ENCODE measurements at places on chromosomes 6 and 20. TPM values are rescaled to one million over a fixed set of nuclear protein-coding genes. Genes with fewer than 3 reads are reported as not detected.

DNA sequence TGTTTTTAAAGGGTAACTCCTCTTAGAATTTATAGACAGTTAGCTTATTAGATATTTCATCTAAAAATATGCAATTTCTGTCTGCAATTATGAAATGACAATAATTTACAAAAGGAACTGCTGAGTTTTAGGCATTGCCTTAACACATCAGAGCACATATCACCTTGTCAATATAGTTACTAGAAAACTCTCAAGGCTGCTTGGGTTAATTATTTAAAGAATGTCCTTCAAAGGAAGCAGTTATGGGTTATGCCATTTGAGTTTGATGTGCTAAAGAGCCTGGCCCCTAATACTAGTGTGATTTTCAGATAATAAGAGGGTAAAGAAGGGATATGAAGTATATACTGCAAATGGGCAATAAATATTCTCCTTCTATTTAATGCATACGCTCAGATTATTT lies 192.5 kb downstream of the EPHA7 start:
- no peak for DNase-seq

DNA sequence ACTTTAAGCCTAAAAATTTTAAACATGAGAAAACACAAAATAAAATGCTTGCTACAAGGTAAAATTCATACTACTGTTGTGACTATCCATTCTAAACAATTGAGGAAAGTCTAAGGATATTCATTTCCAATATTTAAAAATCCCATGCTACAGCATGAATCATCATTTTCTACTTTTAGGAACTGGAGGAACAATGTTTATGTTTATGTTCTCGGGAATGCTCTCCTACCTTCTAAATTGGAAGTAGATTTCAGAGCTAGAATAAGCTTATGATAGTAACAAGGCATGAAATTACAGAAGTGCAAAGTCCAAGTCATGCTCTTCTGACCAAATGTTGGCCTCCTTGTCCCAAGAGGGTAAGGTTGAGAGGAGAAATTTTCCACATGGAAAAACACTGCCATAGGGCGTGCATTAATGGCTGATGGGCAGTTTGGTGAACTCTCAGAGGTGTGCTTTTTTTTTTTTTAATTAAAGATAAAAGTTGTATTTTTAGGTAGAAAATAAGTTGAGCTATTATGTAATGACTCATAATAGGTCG lies 6.0 kb upstream of the MYLK4 start:
- no peak for DNase-seq

DNA sequence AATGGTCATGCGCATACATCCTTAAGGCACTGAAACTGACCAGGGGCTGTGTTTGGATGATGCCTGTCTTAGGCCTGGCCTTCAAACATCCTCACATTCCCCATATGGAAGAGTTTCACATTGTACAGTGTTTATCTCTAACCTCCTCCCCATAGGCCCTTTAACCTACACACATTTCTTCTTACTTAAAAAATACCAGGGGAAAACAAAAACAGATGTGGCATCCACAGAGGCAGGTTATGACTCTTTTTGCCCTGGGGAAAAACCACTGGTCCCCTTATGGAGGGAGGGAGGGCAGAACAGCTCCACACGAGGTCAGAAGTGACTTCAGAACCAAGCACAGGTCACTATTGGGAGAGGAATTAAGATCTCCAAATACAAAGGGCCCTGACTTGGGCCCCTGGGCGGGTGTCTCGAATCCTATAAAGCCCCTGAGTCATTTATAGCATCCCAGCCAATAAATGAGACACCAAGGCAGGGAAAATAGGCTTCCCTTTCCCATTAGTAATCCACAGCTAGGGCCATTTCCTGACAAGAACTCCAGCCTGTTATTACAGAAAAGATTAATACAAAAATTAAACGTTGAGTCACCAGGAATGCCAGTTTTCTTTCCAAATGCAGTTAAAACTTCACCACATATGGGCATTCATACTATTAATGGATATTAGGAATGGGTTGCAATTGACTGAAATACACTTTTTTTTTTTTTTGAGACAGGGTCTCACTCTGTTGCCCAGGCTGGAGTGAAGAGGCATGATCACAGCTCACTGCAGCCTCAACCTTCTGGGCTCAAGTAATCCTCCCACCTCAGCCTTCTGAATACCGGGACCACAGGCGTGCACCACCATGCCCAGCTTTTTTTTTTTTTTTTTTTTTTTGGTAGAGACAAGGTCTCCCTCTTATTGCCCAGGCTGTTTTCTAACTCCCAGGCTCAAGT lies 107.2 kb downstream of the ATP9A start:
- DNase-seq, result no peak

- no peak for DNase-seq
These were observed 161.0 kb downstream of the KHDC1L start for GRCh38 chr6:73064266-73064665.

DNA sequence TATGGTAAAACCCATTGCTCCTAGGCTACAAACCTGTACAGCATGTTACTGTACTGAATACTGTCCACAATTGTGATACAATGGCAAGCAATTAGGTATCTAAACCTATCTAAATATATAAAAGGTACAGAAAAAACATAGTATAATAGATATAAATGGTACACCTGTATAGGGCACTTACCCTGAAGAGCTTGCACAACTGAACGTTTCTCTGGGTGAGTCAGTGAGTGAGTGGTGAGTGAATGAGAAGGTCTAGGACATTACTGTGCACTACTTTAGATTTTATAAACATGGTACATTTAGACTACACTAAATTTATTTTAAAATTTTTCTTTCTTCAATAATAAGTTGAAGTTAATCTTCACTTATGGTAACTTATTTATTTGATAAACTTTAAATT lies 119.9 kb upstream of the CEP85L start:
- no peak for DNase-seq

DNA sequence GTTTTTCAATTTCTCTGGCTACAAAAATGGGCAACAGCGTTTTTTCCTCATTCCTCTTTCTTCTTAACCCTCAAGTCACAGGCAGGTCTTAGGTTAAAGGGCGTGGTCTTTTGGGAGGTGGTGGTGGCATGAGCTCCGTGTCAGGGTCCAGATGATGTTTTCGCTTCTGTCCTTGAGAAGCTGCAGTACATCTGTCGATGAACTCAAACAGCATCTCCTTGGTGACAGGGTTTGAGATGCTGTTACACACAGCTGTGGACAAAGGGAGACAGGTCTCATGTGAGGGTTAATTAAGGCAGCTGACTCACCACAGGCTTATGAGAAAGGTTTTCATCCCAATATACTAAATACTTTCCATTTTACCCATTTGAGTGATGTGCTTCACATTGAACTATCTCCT lies 350.8 kb downstream of the RNGTT start:
- no peak for DNase-seq

GRCh38 chr6:40399888-40400457 lies 187.2 kb downstream of the LRFN2 start:
- no peak for DNase-seq

- no peak for DNase-seq
These were observed 109.6 kb downstream of the SCAF8 start for GRCh38 chr6:154842833-154843232.

DNA sequence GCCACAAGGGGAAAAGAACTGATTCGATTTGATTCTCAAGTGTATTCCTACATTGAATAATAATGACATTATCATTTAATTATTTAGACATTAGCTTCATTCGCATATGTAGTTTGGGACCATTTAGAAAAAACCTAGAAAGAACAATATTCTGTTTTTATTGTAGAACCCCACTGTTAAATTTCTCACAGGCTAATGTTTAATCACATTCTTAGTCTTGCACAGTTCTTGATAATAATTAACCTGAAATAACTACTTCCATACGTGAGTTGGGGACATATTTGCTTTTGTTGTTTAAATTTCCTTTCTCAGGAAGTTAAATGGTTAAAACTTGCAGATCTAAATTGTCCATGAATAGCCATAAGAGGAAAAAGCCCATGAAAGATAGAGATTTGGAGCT lies 275.2 kb downstream of the TFAP2B start:
- DNase-seq, result no peak

- DNase-seq, result no peak
These were observed 38.5 kb downstream of the KCNQ2 start for GRCh38 chr20:63433756-63434531.

- DNase-seq, result no peak
These were observed 220.5 kb upstream of the PMEPA1 start for GRCh38 chr20:57930351-57930750.

GRCh38 chr20:14142964-14143627 lies 147.8 kb downstream of the MACROD2 start:
- no peak for DNase-seq

- no peak for DNase-seq
These were observed 1.9 kb downstream of the EDN1 start for GRCh38 chr6:12291839-12292604.

DNA sequence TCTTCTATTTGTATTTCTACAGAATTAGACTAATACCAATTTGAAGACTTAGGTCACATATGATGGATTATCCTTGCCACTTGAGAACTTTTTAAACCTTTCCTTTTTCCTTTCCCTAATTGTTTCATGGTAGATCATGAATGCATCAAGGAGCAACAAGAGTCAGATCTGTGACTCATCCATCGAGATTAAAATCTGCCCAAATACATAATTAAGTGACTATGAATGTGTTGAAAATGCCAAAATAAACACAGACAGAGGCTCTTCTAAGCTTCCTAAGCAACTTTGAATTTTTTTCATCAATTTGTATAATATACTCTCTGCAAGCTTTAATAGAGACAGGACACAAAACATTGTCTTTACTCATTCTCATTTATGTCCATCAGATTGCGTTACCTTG lies 23.5 kb upstream of the HTR1E start:
- DNase-seq, result no peak

DNA sequence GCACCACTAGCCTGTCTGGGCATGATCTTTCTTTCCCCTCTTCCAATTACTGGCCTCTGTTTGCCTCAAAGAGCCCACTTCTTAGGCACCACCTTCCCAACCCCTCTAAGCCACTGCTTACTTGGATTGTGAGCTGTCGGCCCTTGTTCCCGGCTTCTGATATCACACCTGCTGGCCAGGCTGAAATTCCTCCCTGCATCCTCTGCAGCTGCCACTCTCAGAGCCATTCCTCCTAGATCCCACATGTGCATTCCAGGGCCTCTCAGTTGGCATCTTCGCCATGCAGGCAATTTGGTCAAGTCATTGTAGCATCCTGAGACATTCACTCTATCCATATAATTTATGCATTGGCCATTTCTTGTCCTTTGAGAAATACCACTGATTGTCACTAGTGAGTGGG lies 135.9 kb downstream of the OLIG3 start:
- no peak for DNase-seq

DNA sequence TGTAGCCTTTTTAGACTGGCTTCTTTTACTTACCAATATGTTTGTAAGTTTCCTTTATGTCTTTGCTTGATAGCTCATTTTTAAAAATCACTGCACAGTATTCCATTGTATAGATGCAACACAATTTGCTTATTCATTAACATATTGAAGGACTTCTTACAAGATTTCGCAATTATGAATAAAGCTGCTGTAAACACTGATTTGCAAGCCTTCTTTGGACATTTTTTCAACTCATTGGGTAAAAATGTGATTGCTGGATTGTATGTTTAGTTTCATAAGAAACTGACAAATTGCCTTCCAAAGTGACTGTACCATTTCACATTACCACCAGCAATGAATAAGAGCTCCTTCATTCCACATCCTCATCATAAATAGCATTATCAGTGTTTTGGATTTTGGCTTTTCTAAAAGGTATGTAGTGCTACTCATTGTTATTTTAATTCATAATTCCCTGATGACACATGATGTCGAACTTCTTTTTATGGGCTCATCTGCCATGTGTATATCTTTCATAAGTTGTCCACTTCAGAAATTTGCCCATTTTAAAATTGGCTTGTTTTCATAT lies 80.7 kb downstream of the TFAP2B start:
- no peak for DNase-seq

DNA sequence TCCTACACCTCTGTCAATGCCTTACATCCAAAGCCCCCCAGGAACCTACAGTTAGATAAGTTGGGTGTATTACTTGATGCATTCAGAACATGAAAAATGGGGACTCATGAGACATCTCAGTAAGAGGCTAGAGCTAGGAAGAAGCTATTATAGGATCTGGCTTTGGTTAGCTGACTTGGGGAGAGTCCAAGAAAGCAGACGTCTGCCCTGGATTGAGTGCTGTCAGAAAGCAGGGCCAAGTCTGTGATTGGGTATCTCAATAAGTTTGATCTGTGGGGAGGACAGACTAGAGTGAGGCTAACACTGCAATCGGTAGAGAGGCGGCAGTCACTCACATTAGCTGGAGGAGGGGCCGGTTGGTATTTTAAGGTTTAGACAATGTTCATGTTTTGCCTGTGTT lies 79.4 kb upstream of the LRFN2 start:
- no peak for DNase-seq

- DNase-seq, result no peak
These were observed 50.7 kb upstream of the FERMT1 start for GRCh38 chr20:6173481-6173880.

- DNase-seq, result no peak
These were observed 1383.5 kb upstream of the DEFB115 start for GRCh38 chr20:29873946-29874345.

Gene PNLDC1
- total RNA-seq, result not detected

Gene PHF10
- 32.9 TPM for total RNA-seq

Gene VSTM2L
- 0.94 TPM for total RNA-seq

Gene CLDN20
- total RNA-seq, result not detected

Gene LY6G5C
- 0.84 TPM for total RNA-seq

Gene ID4
- total RNA-seq, result 61.8 TPM

Gene HFE
- total RNA-seq, result 10.7 TPM

Gene KIAA0408
- 15.3 TPM for total RNA-seq

Gene TBX18
- 3.8 TPM for total RNA-seq

Gene MACROD2
- total RNA-seq, result 7.0 TPM

Data from omental fat pad (tissue), 4 donors.